HCT116 (cell line): ENCODE measurements at places on chromosomes 4 and X. TPM values are rescaled to one million over a fixed set of nuclear protein-coding genes. Genes with fewer than 3 reads are reported as not detected.

SCML2 gene
- 5.2 TPM for total RNA-seq

GLUD2 gene
- 0.22 TPM for total RNA-seq

PITX2 gene
- 8.3 TPM for total RNA-seq

DNA sequence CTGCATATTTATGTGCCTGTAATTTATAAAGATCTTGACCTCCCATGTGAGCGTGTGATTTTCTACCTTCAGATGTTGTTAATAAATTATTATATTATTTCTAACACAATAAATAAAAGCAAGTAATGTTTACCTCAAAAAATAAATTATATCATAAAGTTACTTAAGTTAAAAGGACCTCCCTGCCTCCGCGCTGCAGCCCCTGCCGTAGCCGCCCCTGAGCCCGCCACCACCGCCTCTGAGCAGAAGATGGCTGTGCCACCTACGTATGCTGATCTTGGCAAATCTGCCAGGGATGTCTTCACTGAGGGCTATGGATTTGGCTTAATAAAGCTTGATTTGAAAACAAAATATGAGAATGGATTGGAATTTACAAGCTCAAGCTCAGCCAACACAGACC is 119.6 kb upstream of the BRWD3 start:
- no peak for DNase-seq

GRCh38 chr4:139761461-139761860 is 95.8 kb downstream of the MGST2 start:
- DNase-seq: peak; percentile 24
